ENCODE measurements at places on chromosomes 6 and 20. TPM values are rescaled to one million over a fixed set of nuclear protein-coding genes. Genes with fewer than 3 reads are reported as not detected.

- no peak for DNase-seq
Observed at GRCh38 chr6:25263657-25264056, 15.5 kb upstream of the CARMIL1 start.

DNA sequence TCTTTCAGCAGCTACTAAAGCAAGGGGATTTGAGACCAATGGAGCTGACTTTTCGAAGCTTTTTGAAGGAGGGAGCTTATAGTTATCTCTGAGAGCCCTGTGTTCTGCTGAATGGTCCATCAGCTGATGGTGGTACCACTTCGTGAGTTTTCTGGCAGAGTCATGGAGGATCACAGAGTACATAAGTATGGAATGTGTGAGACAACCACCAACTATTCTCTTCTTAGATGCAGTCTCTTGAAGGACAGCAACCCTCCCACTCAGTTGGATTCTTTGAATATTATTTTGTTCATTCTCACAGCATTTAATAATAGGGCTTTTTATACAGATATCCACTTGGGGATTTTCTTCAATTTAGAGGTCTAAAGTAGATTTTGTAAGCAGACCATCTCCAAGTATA, 75.3 kb downstream of the ELOVL2 start:
- DNase-seq, result no peak

The VEGFA gene
- polyA plus RNA-seq, result 336 TPM

DNA sequence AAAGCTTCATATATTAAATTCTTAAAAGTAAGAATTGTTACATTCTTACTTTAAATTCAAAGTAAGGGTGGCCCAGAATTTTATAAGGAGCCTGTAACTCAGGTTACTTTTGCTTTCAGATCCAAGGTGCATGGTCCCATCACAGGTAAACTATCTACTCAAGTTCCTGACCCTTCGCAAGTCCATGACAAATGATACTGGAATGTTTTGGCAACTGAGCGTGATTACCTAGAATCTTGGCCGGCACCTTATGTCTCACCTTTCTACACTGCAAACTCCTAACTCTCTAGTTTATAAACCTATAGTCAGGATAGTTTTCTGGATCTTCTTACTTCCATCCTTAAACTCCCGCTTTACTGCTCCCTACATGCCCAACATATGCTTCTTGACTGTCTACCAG, 67.9 kb upstream of the HMGN3 start:
- DNase-seq, result no peak

DNA sequence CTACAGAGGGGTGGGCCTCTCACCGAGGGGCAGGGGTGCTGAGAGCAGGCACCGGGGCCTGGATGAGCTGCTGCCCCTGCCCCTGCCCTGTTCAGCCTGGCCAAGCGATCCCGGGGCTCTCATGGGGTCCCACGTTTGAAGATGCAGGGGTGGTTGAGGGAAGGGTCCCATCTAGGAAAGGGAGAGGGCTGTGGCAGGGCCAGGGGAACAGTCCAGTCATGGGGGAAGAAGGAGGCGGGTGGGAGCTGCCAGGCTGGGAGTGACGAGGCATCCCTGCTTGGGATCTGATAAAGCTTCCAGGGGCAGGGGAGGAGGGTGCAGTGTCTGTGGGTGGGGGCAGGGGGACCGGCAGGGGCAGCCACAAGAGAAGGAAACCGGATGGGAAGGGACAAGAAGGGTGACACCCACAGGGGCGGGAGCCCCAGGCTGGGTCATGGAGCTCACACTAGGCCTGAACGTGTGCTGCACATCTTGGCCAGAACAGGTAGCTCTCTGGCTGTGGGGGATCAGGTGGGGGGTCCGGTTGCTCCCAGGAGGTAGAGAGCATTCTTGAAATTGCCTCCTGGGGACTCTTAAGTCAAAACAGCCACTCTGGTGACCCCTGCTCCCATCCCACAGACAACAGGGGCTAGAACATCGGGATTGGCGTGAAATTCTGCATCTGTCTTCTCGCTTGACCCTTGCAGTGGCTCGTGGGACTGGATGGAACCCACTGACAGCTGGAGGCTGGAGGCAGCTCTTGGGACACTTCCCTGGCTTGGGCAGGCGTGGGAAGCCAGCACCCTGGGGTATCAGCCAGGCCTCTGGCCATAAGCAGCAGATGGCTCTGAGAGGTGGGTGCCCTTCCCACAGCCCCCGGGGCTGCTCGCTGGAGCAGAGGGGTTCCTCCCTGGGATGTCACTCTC, 58.0 kb upstream of the GATA5 start:
- no peak for DNase-seq

- DNase-seq, result no peak
Observed at GRCh38 chr6:100892116-100892515, 11.0 kb upstream of the ASCC3 start.

The FOXS1 gene
- polyA plus RNA-seq, result 4.9 TPM

The GSTA4 gene
- polyA plus RNA-seq, result 86.6 TPM

GRCh38 chr6:109503327-109504224, 20.6 kb upstream of the ZBTB24 start:
- no peak for DNase-seq

DNA sequence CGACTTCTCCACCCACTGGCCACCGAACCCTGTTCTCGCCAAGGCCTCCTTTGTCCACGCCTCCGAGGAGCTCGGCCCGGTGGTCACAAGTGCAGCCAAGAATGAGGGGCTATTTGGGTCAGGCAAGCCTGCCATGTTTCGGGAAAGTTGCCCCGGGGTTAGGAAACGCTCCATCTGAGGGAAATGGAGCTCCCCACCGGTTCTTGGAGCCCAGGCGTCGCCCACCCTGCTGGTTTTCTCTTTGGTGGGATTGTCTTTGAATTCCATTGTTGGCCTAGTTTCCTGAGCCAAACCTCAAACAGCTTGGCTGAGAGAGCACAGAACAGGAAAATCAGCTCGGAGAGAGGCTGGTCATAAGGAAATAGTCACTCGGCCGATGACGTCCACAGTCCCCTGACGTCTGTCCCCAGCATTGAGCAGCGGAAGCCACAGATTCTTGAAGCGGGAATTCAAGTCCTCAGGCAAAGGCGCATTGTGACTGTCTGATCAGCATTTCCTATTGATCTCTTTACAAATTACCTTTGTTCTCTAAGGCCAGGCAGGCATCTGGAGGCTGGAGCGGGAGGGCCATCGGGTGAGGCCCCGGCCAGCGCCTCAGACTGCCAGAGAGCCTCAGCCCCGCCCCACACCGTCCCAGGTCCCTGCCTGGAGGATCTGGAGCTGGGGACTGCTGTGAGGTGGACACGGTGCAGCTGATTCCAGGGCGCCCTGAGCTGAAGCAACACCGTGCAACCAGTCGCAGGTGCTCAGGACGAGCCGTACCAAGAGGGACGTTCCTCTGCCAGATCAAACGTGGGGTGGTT, 138.6 kb downstream of the DLL1 start:
- DNase-seq, result no peak

The SEMG1 gene
- polyA plus RNA-seq, result not detected

DNA sequence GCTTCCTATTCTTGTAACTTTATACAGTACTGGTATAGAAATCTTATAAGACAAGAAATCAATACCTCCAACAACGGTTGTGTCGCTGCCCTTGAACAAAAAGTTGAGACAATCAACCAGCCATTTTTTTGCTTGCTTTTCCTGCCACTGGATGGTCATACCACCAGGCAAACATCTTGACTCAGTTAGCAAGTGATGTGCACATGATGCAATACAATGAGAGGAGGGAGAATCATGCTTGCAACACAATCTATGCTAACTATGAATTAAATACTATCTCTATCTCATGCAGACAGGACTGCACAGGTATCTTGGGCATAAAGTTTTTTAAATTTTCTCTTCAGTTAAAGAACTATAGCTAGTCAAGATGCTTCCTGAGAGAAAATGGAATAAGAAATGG, 877.7 kb upstream of the CITED2 start:
- DNase-seq, result no peak
